ENCODE measurements at places on chromosomes 12 and 14. TPM values are rescaled to one million over a fixed set of nuclear protein-coding genes. Genes with fewer than 3 reads are reported as not detected.

Gene ATXN2
- total RNA-seq: 48.5 TPM

Gene MYH7
- total RNA-seq: not detected

Gene KCNK10
- not detected for total RNA-seq

Gene GNS
- total RNA-seq: 54.3 TPM

Gene HCAR3
- not detected for total RNA-seq

Gene TMEM121
- 8.7 TPM for total RNA-seq

Gene GPR162
- 1.1 TPM for total RNA-seq

Gene GAS2L3
- 7.4 TPM for total RNA-seq

Gene BICDL1
- 4.7 TPM for total RNA-seq

Gene IFNG
- total RNA-seq: not detected

Gene AGAP2
- total RNA-seq: 0.13 TPM

Gene ZNF384
- total RNA-seq: 56.8 TPM

Gene KIF21A
- 25.0 TPM for total RNA-seq

Gene CCDC198
- 1.9 TPM for total RNA-seq

Gene EMC9
- total RNA-seq: 59.1 TPM
